Activated naive CD8-positive, alpha-beta T cell treated with anti-CD3 and anti-CD28 coated beads, Interleukin-2, amount 10 ng/mL, durations not matched to agents 7 days and 5 days (primary cell): ENCODE measurements at places on chromosomes 12 and 14.

- no peak for DNase-seq
- no peak overlapping the region for H3K27ac ChIP-seq
- no peaks in the 10 kb centered on the region for H3K4me1 ChIP-seq
- H3K4me3 ChIP-seq = no peak overlapping the region
- no peaks in the 10 kb centered on the region for H3K36me3 ChIP-seq
Observed at GRCh38 chr14:37122919-37123639, 49.3 kb downstream of the SLC25A21 start.

- no peak for DNase-seq
- H3K27ac ChIP-seq = no peak overlapping the region
- H3K4me1 ChIP-seq = peaks cover 47% of the 10 kb centered on the region
- H3K36me3 ChIP-seq = peaks cover 66% of the 10 kb centered on the region
Observed at GRCh38 chr14:50036211-50036610, 80.2 kb downstream of the VCPKMT start.

- no peaks in the 10 kb centered on the region for H3K4me1 ChIP-seq
- H3K4me3 ChIP-seq = no peak overlapping the region
- H3K36me3 ChIP-seq = no peaks in the 10 kb centered on the region
- no peak overlapping the region for H3K27ac ChIP-seq
Observed at GRCh38 chr12:20863056-20863455, 52.6 kb downstream of the SLCO1B3 start.

DNA sequence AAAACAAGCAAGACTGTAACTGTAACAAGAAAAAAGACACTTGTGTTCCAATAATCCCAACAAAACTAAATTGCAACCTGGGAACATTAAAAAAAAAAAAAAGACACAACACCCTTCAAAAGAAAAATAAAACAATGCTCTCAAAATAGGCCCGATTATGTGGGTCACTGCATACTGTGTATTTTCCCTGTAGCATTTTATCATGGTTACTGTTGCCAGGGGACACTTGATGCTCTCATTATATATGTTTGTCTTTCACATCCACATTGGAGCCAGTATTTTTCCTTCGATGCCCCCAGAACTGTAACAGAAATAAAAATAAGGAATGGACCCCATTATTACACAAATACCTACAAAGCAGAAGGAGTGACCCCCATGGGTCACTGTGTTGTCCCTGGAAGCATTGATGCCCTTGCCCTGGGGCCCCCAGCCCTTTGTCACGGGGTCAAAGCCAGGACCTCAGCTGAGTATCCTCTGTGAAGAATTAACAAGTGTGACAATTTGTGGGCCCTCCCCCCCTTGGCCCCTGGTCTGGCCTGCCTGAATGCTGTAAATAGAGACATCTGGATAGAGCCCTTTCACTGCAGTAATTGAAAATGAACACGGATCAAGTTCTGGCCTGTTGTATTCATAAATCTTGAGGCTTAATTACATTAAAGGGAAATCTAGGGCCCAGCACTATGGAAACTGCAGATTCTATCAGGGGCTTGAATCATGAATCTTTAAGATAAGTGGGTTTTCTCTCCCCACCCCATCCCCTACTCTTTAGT lies 72.8 kb downstream of the C12orf42 start:
- H3K27ac ChIP-seq = no peak overlapping the region
- H3K4me3 ChIP-seq = no peak overlapping the region
- H3K4me1 ChIP-seq = no peaks in the 10 kb centered on the region
- no peak for DNase-seq

DNA sequence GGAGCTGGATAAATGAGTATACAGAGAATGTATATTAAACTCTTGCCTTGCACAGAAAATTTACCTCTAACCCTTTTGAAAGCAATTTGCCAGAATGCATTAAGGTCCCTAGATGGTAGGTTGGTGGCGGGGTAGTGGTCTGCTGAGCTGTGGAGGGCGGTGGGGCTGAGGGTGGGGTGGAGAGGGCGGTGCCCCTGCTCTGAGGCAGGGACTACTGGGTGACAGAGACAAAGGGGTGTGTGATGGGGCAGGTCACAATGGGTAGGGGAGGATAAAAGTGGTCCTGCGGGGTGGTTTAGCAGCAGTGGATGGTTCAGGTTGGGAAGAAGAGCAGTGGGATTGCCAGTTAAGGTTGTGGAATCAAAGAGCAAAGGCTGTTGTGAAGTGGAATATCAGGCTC lies at the start of gene GARIN6:
Gene GARIN6, plus strand, starts transcription at position 301 of the 400 bp plus-strand sequence. CDS start 422 bp downstream, outside the sequence.
- no peaks in the 10 kb centered on the region for H3K27me3 ChIP-seq
- no peaks in the 10 kb centered on the region for H3K4me1 ChIP-seq
- H3K27ac ChIP-seq = no peak within 1 kb of the TSS
- no peak within 1 kb of the TSS for H3K4me3 ChIP-seq

GRCh38 chr14:102320033-102320660 lies 601 bp downstream of the ZNF839 start:
- no peak for DNase-seq
- H3K36me3 ChIP-seq = no peaks in the 10 kb centered on the region
- H3K27me3 ChIP-seq = no peaks in the 10 kb centered on the region
- H3K27ac ChIP-seq = peak overlapping the region; percentile 89
- H3K4me3 ChIP-seq = peak overlapping the region; percentile 92
- H3K4me1 ChIP-seq = peaks cover 29% of the 10 kb centered on the region

DNA sequence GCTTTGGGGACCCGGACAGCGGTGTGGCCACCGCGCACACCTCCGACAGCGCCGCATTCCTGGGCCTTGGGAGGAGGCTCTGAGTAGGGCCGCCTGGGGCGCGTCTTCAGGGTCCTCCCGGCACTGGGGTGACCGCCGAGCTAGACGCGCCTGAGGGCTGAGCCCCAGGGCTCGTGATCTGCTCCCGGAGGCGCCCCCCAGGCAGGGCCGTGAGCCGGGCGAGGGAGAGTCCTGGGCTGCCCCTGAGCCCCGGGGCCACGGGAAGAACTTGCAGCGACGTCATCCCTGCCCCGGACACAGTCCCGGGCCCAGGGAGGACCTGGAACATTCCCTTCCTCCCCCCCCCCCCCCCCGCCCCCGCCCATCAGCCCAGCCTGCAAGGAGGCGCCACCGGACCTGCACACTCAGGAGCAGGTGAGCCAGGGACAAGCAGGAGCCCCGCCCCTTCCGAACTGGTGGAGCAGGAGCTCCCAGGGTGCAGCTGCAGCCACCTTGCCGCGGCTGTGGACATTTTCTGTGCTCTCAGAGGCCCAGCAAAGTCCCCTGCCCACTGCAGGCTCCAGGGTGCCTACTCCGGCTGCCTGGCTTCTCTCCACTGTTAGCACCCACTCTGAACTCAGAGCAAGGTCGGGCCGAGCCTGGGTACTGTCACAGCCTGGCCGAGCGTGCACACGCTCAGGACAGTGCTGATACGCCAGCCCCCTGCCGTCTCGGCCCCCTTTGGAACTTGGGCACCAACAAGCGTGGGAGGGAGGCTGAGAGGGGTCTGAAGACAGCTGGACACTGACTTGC lies 50.7 kb downstream of the A2M start:
- no peaks in the 10 kb centered on the region for H3K36me3 ChIP-seq
- DNase-seq = no peak
- peaks cover 3% of the 10 kb centered on the region for H3K4me1 ChIP-seq
- H3K27ac ChIP-seq = no peak overlapping the region
- peak overlapping the region; percentile 85 for H3K4me3 ChIP-seq

GRCh38 chr14:60622917-60623257 lies 26.4 kb downstream of the SIX1 start:
- H3K36me3 ChIP-seq = no peaks in the 10 kb centered on the region
- no peak overlapping the region for H3K4me3 ChIP-seq
- no peak for DNase-seq
- H3K27ac ChIP-seq = no peak overlapping the region

DNA sequence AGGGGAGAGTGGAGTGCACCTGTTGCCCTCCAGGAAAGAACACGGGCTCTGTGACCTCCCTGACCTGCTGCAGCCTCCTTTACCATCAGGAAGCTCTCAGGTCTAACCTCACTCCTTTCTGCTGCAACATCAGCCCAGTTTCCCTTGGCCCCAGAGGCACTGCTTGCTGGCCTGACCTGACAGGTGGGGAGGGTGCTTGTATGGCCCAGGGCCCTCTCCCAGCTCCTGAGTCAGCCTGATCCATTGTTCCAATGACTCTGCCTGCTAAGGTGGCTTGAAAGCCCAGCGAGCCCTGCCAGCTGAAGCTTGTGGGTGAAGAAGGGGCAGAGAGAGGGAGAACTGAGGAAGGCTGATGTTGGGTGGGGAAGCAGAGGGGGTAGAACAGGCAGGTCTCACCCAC lies 13.2 kb upstream of the KRT78 start:
- no peaks in the 10 kb centered on the region for H3K36me3 ChIP-seq
- H3K27me3 ChIP-seq = no peaks in the 10 kb centered on the region
